T-cell (primary cell): ENCODE measurements at places on chromosomes 13 and 19.

GRCh38 chr19:17256130-17256529, 8.4 kb downstream of the USHBP1 start:
- DNase-seq: no peak

DNA sequence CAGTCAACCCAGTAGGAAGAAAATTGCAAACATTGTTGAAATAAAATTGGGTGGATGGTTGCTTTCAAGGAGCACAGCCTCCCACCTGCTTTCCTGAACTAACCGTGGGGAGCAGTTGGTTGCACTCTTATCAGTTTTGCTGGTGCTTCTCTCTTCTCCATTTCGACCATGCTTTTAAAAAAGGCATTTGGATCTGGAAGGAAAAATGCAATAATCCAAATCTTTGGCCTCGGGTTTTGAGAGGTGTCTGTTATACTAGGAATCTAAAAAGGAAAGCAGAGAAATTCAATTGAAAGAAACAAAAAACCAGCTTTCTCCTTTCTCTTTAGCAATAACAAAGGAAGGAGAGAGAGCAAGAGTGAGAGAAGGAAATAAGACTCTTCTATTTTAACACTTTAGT, 113.6 kb upstream of the ARGLU1 start:
- DNase-seq: no peak

GRCh38 chr19:51820831-51821446, 26.0 kb downstream of the FPR3 start:
- DNase-seq: no peak

DNA sequence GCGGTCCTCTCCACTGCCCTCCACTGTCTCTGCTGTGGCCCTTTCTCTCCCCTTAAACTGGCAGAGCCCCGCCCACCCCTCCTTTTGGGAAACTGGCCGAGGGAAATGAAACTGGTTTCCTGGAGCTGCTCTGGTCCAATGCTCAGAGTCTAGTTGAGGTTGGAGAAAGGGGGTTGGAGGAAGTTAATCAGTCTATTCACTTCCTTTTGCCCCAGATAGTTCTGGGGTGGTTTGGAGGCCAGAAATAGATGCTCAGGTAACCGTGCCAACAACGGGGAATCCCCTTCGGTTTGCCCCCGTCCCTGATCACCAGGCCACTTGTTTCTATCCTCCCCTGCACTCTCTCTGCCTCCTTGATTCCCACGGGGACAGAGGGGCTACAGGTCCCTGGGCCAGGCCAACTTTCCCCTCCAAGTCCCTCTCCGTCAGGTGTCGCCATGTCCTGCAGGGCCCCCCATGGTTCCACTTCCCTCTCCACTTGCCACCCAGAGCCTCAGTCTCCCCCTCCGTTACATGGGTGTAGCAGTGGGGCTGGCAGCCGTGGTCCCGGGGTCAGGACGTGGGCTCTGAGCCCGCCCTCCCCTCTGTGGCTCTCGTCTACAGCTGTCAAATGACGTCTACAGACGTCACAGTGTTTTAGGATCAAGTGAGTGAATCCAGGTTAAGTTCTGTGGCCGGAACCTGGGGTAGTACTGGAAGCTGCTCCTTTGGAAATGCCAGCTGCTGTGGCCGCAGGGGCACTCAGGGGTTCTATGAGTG, at the start of gene IL4I1:
TSS of gene IL4I1 (minus strand) at position 25 of the 759 bp plus-strand sequence. CDS start 727 bp downstream, outside the sequence.
- DNase-seq: peak; percentile 63

GRCh38 chr19:39372941-39373340, 18.0 kb downstream of the PAF1 start:
- no peak for DNase-seq

GRCh38 chr13:102648046-102648445, 46.8 kb downstream of the METTL21C start:
- DNase-seq: no peak

- DNase-seq: no peak
Observed at GRCh38 chr13:110648146-110648819, 32.9 kb downstream of the NAXD start.

DNA sequence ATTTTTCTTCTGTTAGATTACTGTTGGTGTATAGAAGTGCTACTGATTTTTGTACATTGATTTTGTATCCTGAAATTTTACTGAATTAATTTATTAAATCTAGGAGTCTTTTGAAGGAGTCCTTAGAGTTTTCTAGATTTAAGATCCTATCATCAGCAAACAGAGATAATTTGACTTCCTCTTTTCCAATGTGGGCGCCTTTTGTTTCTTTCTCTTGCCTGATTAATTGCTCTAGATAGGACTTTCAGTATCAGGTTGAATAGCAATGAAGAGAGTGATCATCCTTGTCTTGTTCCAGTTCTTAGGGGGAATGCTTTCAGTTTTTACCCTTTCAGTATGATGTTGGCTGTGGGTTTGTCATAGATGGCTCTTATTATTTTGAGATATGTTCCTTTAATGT, 5.6 kb upstream of the CD33 start:
- no peak for DNase-seq
